SK-N-SH treated with all-trans-retinoic acid at 6 μM for 48 hours (cell line): ENCODE measurements at places on chromosomes 5 and 9.

DNA sequence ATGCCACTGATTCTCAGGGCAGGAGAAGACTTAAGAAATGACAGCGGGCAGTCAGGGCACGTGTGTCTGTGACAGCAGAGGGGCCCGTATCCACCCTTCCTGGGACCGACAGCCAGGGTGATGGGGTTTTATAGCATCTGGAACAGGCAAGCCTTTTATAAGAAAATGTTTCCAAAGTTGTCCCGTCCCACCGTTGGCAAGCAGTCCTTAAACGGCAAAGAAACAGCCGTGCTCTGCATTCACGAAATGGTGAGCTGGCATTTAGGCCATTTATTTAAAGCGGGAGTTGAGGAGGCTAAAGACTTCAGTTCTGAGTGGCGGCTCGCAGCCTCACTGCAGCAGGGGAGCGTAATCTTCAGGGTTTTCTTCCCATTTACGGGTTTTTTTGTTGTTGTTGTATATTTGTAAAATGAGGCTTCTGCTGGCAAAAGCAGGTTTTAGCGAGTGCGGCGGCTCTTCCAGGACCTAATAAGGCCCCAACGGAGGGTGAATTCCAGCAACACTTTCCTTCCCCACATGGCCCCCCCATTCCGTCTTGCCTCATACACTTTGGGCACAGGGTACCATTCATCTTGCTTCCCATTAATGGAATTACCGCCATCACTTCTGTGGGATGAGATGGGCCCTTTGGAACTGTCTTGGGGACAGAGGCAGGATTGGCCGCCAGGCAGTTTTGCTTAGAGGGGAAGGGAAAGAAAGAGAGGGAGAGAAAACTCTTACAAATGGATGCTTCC lies 15.8 kb downstream of the NEK6 start:
- no peak for ATAC-seq

DNA sequence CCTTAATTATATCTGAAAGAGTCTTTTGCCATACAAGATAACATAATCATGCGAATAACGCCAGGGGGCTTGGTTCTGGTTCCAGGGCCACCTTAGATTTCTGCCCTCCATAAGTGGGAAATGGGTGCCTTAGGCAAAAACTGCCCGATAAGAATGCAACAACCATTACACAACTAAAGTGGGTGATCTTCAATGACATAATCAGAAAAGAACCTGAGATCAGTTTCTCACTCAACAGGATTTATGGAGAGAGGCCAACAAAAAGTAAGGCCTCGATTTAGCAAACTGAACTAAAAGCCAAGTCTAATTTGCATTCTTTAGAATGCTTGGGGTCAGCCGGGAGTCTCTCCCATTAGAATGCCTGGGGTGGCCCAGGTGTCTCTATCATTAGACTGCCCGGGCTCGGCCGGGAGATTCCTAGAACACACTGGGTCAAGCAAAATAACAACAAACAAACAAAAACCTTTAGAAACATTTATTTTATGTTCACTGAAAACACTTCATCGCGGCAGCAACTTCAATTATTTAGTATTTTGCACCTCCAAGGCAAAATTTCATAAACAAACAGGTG lies 194.8 kb downstream of the AUH start:
- no peak for ATAC-seq

- no peak for ATAC-seq
Measured at GRCh38 chr9:2568689-2569088, 52.9 kb upstream of the VLDLR start.

DNA sequence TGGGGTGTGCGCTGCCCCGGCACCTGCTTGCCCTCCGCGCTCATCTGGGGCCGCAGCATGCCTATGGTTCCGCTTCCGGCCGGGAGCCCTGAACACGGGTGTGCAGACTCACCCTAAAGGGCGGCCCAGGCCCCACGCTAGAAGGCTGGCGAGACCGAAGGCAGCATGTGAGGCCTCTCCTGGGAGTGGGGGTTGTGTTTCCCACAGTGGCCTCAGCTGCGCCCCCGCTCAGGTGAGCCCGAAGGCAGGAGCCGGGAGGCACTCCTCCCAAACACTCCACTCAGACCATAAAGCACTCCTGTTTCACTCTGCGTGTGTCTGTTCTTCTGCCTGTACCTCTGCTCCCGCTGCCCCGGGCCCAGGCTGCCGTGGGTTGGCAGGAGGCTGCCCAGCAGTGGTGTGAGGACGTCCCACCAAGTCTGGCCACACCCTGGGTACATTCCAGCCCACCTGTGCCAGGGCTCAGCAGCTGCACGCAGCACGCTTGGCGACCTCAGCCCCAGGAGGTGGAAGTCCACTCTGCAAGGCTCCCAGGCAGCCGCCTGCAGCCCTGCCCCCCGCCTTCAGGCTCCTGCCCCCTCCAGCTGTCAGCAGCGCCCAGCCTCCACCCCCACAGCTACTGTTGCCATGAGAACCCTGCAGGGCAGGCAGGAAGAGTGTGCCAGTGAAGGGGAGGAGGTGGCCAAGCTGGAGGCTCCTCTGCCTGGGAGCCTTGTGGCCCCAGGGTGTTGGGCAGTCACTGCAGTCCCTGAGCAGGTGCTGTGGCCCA lies 1.2 kb upstream of the AJM1 start:
- ATAC-seq: peak; percentile 66

- no peak for ATAC-seq
Measured at GRCh38 chr9:119839888-119840287, 470.7 kb upstream of the BRINP1 start.

- ATAC-seq: no peak
Measured at GRCh38 chr5:129041196-129041881, 53.2 kb upstream of the ISOC1 start.

- ATAC-seq: no peak
Measured at GRCh38 chr9:88280816-88281382, 107.3 kb upstream of the SPIN1 start.

DNA sequence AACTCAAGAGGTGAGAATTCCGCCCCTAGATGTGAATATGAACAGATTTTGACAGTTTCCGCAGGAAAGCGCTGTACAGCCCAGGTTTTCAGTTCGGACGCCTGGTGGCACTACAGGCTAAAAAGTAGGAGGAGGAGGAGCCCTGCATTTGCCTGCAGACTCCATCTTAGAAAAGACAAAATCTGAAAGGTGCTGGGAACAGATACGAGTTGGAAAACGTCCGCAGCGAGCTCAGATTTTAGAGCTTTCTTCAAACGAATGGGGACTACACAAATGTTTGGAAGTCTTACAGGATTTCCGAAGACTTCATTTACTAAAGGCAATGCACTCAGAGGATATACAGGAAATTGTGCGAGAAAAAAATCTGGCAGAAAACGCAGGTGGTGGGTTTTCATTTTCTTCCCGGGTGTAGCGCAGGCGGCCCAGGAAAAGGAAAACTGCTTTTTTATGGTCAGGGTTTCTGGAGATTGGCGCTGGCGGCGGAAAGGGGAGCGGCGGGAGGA lies 9.9 kb upstream of the PCDHB2 start:
- ATAC-seq: peak; percentile 100

- ATAC-seq: no peak
Measured at GRCh38 chr9:108259917-108260675, 595.7 kb downstream of the ACTL7B start.

GRCh38 chr9:94533155-94533554 lies 21.7 kb upstream of the PCAT7 start:
- ATAC-seq: no peak

DNA sequence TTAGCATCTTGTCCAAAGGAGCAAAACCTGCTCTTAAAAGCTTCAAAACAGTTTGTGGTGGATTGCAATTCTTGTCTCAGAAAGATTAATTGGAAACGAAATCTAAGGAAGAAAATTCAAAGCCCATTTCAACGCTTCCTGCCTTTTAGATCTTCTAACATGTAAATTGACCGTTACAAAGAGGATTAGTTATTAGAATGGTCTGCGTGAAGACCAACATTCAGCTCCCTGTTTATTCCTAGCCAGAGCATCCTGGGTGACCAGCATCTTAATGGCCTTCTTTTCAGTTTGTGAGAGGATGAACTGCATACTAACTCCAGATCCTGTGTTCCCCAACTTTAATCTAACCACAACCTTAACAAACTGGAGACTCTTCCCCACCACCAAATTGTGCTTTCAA lies 109.9 kb upstream of the SLC1A3 start:
- no peak for ATAC-seq

DNA sequence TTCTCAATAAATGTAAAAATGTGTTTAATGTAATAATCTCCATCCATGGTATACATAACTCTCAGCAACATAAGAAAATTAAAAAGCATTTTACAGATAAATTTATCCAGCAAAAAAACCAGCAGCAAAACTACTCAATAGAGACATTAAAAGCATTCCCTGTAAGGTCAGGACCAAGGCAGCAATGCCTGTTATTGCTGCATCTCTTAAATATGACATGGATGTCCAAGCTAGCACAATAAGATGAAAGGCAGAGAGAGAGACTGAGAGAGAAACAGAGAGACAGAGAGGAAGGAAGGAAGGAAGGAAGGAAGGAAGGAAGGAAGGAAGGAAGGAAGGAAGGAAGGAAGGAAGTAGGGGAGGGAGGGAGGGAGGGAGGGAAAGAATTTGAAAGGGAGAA lies 289.0 kb upstream of the PAPPA start:
- ATAC-seq: no peak

- peak; percentile 82 for ATAC-seq
Measured at GRCh38 chr9:110623462-110624025, 44.0 kb upstream of the SVEP1 start.

DNA sequence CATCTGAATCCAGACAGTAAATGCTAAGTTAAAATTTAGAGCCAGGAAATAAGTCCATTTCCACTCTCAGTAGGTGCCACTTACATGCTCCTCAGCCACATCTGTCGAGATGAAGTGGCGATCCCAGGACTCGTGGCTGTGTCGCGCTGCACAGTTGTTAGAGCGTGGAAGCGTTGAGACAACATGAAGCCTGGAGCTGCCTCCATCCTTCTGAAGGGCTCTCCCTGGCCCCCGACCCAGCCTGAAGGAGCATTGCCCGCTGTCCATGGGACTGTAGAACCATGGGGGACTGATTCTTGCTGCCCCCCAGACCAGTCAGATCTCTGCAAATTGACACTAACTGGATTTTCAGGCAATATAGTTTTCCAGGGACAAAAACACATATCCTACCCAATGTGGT lies 58.9 kb downstream of the IRX1 start:
- ATAC-seq: no peak

GRCh38 chr9:96217754-96218693 lies 84.0 kb downstream of the HSD17B3 start:
- ATAC-seq: peak; percentile 96

DNA sequence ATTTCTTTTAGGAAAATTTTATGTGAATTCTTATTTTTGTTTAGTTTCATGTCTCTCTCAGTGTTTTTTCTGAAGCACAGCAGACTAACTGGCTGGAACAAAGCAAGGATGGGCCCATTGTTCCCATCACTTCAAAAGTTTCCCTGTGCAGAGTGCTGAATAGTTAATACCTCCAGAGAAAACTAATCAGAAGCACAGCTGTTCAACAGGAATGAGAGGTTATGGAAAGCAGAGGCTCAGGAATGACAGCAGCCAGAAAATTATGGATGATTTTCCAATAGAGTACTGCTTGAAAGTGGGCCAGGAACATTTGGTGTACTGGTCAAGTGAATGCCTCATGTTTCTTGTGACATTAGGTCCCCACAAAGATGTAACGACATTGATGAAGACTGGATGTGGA lies 173.0 kb upstream of the TARS1 start:
- no peak for ATAC-seq

DNA sequence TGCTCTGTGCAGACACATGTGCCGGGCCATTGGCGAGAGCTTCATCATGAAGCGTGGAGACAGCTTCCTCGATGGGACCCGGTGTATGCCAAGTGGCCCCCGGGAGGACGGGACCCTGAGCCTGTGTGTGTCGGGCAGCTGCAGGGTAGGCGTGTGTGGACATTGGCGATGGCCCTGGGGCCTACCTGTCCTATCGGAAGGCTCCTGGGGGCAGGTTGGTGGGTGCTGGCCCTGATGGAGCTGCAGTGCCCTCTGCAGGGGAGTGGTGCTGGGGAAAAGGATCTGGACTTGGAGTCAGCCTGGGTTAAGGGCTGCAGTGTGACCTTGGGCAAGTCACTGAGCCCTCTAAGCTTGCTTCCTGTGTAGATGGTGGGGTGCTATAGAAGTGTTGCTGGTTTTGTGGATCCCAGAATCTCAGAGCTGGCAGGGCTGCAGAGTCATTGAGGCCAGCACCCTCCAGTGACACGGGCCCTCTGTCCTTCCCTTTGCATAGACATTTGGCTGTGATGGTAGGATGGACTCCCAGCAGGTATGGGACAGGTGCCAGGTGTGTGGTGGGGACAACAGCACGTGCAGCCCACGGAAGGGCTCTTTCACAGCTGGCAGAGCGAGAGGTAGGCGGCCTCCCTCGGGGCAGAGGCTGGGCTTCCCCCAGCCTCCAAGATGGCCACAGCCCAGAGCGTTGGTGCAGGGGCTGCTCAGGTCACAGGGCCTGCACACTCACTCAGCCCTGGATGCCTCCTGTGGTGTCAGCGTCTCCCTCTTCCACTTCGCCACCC lies 15.8 kb downstream of the ADAMTS13 start:
- no peak for ATAC-seq

DNA sequence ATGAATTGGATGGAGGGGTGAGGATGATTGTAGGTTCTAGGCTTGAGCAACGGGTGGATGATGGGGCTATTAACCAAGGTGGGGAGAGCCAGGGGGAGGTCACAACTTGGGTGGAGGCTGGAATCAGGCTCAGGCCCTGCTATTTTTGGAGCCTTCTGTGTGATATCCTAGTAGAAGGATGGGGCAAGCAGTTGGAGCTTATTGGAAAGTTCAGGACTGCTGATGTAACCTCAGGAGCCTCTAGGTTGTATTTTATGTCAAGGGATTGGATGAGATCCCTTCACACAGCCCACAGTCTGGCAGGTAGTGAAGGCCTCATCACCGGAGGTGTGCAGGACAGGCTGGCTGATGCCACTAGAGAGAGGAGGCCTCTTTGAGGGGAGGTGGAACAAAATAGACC lies 11.2 kb upstream of the RPS14 start:
- ATAC-seq: no peak

- peak; percentile 5 for ATAC-seq
Measured at GRCh38 chr5:134370311-134370870, 978 bp upstream of the UBE2B start.

GRCh38 chr9:3962496-3962895 lies 337.4 kb downstream of the GLIS3 start:
- ATAC-seq: peak; percentile 26; the same call in 2 of the 3 replicates

GRCh38 chr5:98583586-98583985 lies 189.9 kb upstream of the RGMB start:
- no peak for ATAC-seq

GRCh38 chr5:57221049-57221568 lies 47.2 kb downstream of the GPBP1 start:
- ATAC-seq: peak; percentile 86

DNA sequence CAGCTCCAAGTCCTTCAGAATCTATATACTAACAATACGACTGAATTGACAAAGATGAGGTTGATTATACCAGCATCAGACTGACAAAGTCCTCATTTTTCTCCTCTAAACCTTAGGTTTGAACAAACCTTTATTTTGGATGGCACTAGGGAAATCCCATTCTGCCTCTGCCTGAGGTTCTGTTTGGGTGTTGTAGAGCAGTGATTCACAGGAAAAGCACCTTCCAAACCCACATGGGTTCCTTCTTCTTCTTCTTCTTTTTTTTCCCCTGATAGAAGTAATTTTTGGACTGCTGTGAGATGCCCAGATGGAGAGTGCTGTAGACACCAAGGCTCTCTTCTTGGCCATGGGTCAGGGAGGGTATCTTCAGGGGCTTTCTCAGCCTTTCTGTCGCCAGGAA lies 164.9 kb upstream of the PAPPA start:
- no peak for ATAC-seq

GRCh38 chr5:149471406-149472183 lies 79.6 kb downstream of the CSNK1A1 start:
- peak; percentile 63 for ATAC-seq

GRCh38 chr5:150556859-150557508 lies 49.1 kb downstream of the NDST1 start:
- ATAC-seq: no peak
